ENCODE measurements at places on chromosomes 11 and 22.

DNA sequence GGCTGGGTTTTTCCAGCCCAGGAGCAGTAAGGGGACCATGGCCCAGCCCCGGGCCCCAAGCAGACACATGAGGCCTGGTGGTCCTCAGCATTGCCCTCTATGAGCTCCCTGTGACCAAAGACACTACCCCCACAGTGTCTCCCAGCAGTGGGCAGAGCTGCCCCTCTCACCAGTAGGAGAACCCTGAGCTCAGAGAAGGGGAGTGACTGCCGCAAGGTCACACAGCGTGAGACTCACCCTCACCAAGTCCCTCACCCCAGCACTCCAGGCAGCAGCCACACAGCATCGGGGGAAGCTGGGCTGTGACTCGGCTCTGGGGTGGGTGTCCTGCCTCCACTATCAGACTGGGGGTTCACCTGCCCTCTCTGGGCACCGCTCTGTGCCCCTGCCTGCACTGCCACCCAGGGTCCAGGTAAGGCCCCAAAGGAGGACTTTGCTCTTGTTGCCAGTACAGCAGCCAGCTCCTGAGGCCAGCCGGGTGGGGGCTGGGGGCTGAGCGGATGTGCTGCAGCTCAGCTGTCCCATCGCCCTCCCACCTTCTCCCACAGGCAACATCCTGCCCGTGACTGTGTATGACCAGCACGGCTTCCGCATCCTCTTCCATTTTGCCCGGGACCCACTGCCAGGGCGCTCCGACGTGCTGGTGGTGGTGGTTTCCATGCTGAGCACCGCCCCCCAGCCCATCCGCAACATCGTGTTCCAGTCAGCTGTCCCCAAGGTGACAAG lies 7.9 kb upstream of the SH3BP1 start:
- DNase-seq = no peak

- no peak for DNase-seq
These were observed 9.0 kb upstream of the BID start for GRCh38 chr22:17783312-17783711.

GRCh38 chr22:31140746-31141145 lies 438 bp upstream of the PLA2G3 start:
- no peak for DNase-seq

DNA sequence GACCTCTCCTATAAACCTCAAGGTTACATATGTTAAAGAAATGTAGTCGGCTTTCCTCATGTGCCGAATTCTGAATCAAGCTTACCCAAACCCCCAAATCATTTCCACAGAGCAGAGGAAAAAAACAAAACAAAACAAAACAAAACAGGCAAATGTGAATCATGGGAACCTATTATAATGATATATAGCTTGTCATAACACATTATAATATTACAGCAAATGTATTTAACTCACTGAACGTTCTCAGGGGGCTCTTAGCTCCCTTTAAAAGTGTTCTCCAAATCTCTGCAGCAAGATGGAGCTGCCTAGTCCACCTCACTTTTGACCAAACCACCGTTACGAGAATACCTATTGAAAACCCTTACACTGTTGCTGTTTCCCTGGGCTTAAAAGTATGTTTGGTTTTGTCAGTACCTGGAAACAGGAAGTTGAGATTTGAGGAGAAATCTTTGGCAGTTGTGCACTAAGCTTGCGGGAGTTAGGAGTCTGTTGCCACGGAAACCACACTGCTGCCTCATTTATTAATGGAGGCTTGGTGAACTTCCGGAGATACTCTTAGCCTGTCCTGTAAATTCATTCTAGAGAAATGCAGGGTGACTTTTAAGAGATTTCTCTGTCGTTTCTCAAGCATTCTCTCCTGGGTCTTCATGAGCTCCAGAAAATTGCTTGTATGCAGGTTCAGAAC lies 167.0 kb upstream of the RASSF10 start:
- no peak for DNase-seq

- no peak for DNase-seq
These were observed 64.2 kb downstream of the RAB30 start for GRCh38 chr11:83007477-83007876.

GRCh38 chr22:35477911-35478582 lies 62.6 kb upstream of the RASD2 start:
- DNase-seq = no peak

All from activated T-cell treated with anti-CD3 and anti-CD28 coated beads for 4 hours (primary cell).